ENCODE measurements at places on chromosomes 11 and 22.

GRCh38 chr11:66850588-66851238, 6.2 kb upstream of the LRFN4 start:
- DNase-seq: no peak

- no peak for DNase-seq
Observed at GRCh38 chr11:119016216-119017009, 1.7 kb downstream of the RPS25 start.

DNA sequence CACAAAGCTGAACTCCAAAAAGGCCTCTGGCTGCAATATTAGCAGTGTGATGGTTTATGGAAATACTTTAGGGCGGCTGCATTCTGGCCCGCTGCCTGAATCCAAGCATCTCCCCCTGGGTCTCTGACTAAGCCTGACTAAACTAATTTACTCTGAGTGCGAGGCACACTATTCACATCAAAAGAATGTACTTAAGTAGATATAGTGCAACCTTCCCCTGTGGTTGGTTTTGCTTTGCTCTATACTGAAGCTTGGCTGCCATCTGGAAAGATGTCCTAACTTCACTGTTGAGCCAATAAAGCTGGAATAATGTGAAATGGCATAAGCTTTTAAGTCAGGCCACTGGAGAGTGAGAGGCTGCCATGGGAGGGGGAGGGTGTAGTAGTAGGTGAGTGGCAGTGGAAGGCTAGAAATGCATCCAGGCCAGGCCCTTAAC, 321.6 kb downstream of the AASDHPPT start:
- no peak for DNase-seq

- DNase-seq: peak; percentile 60
Observed at GRCh38 chr11:58525037-58525614, 17.2 kb upstream of the OR5B21 start.

DNA sequence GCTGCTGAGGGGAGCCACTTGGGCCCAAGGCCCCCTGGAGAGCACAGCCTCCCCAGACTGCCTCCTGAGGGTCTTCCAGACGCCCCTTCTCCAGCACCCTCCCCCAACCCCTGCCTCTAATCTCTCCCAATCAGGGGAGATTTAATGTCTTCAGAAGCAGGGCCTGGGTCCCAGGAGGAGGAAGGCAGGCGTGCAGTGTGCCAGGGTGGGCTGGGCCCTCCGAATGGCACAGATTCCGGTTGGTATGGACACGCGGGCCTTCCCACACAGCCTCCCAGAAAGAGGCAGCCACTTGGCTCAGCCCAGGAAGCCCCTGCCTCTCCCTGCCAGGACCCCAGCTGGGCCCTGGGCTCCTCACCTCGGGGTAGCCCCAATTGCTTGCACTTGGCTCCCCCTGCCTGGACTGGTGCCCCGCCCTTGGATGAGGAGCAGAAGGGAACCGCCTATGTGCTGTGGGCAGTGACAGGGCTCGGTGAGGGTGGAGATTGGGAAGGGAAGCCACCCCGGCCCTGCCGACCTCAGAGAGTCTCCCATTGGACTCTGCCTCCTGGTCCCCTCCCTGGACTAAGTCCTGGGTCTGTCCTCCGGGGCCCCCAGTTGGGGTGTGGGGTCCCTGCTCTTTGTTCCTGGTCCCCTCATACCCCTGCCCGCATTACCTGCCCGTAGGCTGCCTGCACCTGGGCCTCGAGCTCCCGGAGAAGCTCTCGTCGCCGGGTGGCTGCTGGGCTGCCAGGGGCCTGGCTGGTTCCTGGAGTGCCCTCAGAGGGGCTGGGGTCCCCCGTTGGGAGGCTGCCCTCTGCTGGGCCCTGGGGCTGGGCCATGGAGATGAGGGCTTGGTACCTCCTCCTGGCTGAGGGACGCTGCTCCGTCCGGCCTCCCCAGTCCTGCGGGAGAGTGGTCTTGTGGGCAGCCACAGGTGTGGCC, 572 bp upstream of the CABP2 start:
- no peak for DNase-seq

DNA sequence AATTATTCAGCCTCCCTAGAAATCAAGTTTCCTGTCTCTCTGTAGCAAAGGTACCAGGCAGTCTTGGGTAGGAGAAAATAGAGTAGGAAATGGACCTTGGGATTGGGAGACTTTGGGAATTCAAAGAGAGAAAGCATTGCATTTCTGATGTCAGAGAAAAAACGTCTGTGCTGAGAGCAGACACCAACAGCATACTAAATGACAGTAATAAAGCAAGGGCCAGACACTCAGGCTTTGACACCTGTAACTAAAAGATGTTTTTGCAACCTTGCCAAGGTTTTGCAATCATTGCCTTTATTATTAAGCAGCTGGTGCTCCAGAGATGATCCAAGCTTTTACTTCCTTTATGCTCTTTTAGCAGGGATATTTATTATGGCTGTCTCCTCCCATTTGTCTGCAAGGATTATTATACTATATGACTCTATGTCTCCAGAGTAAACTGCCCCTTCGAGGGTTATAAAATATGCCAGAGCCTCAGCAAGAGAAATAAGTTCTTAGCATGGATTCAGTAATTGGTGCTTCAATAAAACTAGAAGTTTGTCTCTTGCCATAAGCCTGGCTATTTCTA, 85.2 kb upstream of the GRAMD1B start:
- DNase-seq: no peak

GRCh38 chr22:17436981-17437412, 67.7 kb downstream of the CECR2 start:
- DNase-seq: no peak

- DNase-seq: no peak
Observed at GRCh38 chr22:41565403-41566054, 4.7 kb downstream of the CSDC2 start.

- DNase-seq: no peak
Observed at GRCh38 chr11:69278091-69278867, 15.7 kb upstream of the MYEOV start.
